ENCODE measurements at places on chromosomes 11 and 22. TPM values are rescaled to one million over a fixed set of nuclear protein-coding genes. Genes with fewer than 3 reads are reported as not detected.

Gene CNIH2
- total RNA-seq: 2.0 TPM

- DNase-seq: peak; percentile 33
These were observed 219.6 kb downstream of the C11orf87 start for GRCh38 chr11:109641549-109641948.

GRCh38 chr11:30245621-30246020 is 14.8 kb downstream of the FSHB start:
- no peak for DNase-seq

Gene TSKU
- total RNA-seq: 22.2 TPM

Gene LRRC74B
- not detected for total RNA-seq

GRCh38 chr11:57643802-57644201 is 5.9 kb downstream of the YPEL4 start:
- DNase-seq: peak; percentile 20

- DNase-seq: no peak
These were observed 705 bp downstream of the UNC93B1 start for GRCh38 chr11:68002938-68003845.

Gene RIMBP3B
- 0.02 TPM for total RNA-seq

DNA sequence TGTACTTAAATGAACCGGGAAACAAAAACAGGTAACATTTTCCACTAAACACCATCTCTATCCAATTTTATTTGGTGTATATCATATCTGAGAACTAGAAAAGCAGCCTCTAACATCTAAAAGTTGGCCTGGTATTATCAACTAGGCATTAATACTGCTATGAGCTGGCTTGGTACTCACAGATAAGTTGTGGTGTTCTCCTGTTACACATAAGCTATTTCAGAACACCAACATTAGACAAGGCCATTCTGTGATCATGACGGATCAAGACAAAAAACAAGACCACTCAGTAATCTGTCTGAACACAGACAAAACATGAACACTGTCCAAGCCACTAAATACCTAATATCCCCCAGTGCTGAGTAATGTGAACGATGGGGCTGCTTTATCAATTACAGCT is 11.9 kb downstream of the RIC3 start:
- DNase-seq: no peak
